ENCODE measurements at places on chromosomes 12 and 14. TPM values are rescaled to one million over a fixed set of nuclear protein-coding genes. Genes with fewer than 3 reads are reported as not detected.

The SDR9C7 gene
- not detected for total RNA-seq

The RHEBL1 gene
- total RNA-seq: 0.59 TPM

The MDP1 gene
- 14.8 TPM for total RNA-seq

The SYCP3 gene
- 0.33 TPM for total RNA-seq

The C12orf54 gene
- not detected for total RNA-seq

The C12orf50 gene
- not detected for total RNA-seq
